ENCODE measurements at places on chromosomes 7 and 10.

DNA sequence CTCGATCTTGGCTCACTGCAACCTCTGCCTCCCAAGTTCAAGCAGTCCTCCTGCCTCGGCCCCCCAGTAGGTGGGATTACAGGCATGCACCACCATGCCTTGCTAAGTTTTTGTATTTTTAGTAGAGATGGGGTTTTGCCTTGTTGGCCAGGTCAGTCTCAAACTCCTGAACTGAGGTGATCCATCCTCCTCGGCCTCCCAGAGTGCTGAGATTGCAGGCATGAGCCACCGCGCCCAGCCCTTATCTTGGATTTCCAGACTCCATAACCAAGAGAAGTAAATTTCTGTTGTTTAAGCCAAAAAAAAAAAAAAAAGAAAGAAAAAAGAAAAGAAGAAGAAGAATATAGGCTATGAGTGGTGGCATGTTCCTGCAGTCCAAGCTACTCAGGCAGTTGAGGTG is 53.3 kb upstream of the RABGEF1 start:
- no peak for DNase-seq

- DNase-seq, result no peak
These were observed 63.1 kb downstream of the BMPR1A start for GRCh38 chr10:86819567-86819966.

DNA sequence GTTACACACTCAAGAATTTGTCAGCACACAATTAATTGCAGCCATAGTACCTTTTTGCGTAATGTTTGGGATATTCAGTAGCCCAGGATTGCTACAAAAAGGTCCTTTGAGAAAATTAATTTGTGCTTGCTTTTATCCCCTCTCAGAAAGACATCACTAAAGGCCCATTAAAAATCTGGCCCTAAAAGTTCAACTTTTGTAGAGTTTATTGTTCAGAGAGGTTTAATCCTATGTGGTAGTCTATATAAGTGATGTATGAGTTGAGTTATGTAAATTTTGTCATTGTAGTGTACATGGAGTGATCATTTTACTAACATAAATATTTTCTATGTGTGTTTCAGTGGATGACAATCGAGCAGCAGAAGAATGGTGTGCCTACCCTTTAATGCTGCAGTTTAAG is 126.0 kb downstream of the LCOR start:
- DNase-seq, result no peak

DNA sequence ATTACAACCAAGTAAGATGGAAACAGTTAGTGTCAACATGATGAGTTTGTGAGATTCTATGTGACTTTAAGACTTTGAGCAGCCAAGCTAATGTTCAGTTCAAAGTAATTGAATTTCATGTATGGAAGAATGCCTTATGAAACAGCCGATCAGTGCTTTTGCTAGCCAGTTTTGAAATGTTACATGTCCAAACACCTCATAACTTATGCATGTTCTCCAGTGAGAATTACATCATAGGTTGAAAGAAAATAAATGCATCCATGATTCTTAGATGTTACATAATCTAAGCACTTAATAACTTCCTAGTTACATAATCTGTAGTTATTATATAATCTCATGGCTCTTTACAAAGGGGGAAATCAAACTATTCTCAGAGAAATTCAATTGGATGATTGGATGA is 211.3 kb downstream of the BICC1 start:
- DNase-seq, result no peak

DNA sequence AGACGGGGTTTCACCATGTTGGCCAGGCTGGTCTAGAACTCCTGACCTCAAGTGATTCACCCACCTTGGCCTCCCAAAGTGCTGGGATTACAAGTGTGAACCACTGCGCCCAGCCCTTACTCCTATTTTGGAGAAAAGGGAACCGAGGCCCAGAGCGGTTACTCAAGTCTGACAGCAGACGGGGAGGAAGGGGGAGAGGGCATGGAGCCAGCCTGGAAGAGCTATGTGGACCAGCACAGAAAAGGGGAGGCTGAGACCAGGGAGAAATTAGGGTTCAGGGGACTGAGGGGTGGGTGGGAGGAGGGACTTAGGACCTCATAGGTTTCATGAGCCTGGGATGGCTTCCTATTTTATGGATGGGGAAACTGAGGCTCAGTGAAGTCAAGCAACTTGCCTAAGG is 1.5 kb downstream of the SFRP5 start:
- DNase-seq, result no peak

GRCh38 chr7:98733036-98733435 is 116.0 kb downstream of the NPTX2 start:
- no peak for DNase-seq

DNA sequence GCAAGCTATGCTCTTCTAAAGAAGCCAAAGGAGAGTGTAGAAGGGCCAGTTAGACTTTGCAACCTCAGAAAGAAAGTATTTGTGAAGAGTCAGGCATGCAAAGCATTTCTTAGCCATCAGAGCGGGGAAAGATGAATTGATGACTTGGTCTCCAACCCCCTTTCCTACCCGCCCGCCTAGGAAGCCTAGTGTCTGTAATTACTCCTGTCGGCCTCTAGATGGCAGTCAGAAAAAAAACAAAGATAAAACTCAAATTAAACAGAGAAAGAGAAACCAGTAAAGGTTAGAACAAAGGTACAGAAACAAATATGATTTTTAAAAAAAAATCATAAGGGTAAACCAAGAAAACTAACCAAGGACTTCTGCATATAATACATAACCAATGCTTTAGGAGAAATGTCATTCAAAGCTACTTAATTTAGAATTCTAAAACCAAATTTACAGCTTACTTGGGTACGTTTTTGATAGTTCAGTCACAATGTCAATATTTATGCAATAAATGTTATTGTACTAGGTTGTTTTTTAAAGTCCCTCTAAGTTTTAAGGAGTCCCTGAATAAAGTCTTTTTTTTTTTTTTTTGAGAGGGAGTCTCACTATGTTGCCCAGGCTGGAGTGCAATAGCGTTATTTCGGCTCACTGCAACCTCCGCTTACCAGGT is 97.6 kb downstream of the LYZL1 start:
- DNase-seq, result no peak

Data from AG09309 (cell line).